HCEC 1CT (cell line): ENCODE measurements at places on chromosomes 1 and 21.

- DNase-seq, result peak; percentile 33
Measured at GRCh38 chr21:36134803-36135390, at the start of gene CBR3. TSS of gene CBR3 (plus strand) at chr21:36135079. CDS start at chr21:36135193, 114 bp downstream.

DNA sequence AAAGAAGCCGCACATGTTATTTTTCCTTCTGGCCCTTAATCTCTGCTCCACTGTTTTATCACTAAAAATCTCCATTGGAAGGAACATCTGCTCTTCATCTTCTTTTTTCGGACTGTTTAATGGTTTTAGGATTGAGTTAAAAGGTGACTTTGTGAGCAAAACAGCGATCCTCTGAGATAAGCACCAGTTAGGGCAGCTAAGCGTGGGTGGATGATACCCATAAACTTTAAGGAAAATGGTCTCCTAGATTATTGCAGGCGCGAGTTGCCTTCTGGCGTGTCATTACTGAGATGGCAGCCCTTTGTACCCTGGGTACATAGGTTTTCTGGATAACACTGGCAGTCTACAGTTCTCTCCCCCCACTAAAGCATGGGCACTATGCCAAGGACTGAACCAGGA lies 44.0 kb upstream of the HMGB4 start:
- no peak for DNase-seq

- DNase-seq, result no peak
Measured at GRCh38 chr1:208393826-208394225, 149.6 kb upstream of the PLXNA2 start.

- DNase-seq, result no peak
Measured at GRCh38 chr1:17735793-17736192, 19.3 kb upstream of the ACTL8 start.

DNA sequence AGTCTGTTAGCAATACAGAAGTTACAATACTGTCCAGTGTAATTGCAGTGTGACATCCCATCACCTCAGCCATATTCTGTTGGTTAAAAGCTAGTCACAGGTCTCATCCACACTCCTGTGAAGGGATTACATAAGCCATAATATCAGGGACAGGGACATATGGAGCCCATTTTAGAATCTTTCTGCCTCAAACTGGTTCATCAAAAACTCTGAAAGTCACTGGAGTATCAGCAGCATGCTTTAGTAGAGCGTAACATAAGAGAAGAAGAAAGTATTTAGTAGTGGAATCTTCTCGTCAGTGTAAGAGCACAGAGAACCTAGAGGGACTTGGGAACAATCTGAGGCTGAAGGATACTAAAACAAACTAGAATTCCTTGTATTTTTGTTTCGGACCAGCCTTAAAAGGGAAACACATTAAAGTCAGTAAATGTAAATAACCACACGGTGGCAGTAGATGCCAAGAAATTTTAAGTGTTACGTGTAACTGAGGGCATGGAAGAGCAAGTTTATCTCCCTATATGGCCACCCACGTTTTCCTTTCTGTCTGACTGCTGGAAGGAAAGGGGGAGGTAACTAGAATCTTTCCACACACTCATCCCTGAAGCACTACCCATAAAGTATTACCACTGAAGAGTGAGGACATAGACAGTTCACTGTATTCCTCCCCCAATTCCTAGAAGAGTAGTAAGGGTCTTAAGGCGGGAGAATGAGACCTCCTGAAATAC lies 41.6 kb upstream of the AGL start:
- DNase-seq, result peak; percentile 93
